GM04503 (cell line): ENCODE measurements at places on chromosomes 2 and 18.

- no peak for DNase-seq
These were observed 214.6 kb downstream of the TRIB2 start for GRCh38 chr2:12931186-12931844.

GRCh38 chr2:197011801-197012641, 85.5 kb upstream of the PGAP1 start:
- peak; percentile 7 for DNase-seq

GRCh38 chr18:45324495-45325113, 290.7 kb upstream of the SLC14A2 start:
- DNase-seq: no peak

DNA sequence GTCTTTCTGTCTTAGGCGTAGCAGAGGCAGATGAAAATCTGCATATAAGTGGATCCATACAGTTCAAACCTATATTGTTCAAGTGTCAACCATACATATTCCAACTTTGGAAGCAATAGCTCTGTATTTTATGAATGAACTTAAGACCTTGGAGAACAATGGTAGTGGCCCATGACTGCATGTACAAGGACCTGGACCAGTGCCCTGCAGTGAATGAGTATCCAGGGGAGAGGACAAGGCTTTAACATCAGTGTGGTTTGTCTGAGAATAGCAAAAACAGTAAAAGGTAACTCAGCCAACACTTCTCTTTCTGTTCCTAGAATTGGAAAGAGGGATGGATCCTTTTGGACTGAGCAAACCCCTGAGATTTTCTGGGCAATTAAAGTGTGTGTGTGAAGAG, 230.8 kb upstream of the LINC00305 start:
- DNase-seq: no peak

GRCh38 chr2:11579867-11580659, 46.2 kb downstream of the GREB1 start:
- DNase-seq: no peak

DNA sequence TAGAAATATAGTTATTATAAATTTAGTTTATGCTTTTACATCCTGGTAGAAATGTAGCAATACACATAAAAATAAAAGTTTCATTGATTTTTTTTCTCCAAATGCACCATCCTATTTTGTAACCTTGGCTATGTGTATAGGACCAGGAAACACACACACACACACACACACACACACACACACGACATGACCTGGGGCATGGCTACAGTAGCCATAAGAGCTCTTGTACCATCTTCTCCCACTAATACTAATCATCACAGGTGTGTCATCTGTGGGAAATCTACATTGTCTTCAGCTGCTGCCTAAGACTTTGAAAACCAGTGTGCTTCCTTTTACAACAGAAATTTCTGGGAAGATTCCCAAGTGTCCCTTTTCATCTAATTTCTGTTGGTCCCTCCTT, 144.3 kb downstream of the MCFD2 start:
- DNase-seq: no peak

GRCh38 chr18:22056950-22057349, 112.4 kb upstream of the GATA6 start:
- DNase-seq: no peak

DNA sequence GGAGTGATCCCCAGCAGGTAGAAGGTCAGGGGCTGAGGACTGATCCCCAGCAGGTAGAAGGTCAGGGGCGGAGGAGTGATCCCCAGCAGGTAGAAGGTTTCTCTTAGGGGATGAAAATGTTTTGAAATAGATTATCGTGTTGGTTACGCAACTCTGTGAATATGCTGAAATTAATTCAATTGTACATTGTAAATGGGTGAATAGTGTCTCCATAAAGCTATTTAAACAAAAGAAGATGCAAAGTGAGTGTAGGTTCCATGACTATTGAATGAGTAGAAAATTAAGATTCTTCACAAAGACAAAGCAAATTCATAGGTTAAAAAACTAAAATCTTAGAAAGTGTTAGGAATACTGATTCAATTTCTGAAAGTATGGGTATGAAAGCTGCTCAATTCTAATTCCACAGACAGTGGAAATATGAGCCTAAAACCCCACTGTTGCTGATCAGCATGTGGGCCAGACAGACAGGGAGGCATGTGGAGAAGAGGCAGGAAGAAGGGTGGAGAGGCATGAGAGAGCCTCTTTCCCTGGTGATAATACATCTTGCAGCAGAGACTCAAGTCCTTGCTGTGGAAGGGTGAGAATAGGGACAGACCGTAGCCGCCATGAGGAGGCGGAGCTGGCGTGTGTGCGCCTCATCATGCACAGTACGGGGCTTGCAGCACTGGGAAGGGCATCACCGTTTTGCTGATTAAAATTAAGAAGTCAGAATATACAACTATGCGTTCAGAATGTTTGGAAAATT, 85.9 kb upstream of the NFATC1 start:
- DNase-seq: no peak

DNA sequence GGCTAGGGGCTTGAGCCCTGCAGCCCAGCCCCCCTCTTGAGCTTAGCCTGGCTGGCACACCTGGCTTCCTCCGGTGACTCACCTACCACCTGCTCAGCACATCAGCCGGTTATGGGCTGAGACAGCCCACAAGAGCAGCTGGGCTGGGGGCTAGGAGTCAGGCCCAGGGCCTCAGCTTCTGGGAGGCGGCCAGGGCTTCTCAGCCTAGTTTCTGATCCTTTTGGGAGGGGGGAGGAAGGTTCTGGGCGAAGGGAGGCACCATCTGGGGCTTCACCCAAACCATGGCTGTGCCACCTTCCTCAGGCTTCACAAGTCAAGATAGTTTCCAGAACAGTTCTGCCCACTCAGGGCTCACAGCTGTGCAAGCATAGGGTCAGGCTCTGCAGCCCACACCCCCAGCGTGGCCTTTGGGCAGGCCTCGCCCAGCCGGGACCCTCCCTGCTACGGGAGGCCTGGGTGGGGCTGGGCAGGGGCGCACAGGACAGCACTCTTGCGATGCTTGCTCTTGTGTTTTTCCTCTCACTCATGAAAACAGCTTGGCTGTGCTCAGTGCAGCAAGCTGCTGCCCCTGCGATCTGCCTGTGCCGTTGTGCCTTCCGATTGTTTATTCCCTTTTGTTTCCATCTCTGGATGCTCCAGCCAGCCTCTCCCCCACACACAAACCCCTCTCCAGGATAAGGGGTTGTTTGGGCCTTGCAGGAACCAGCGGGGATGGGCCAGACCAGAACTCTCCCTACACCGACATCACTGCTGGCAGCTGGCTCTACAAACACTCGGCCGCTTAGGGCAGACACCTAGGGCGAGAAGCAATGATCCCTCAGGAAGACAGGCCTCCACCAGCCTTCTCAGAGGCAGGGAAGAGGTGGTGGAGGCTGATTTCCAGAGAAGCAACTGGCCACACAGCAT, 26.1 kb upstream of the SEMA4C start:
- DNase-seq: no peak

- no peak for DNase-seq
These were observed 40.6 kb upstream of the GCFC2 start for GRCh38 chr2:75751360-75751759.

DNA sequence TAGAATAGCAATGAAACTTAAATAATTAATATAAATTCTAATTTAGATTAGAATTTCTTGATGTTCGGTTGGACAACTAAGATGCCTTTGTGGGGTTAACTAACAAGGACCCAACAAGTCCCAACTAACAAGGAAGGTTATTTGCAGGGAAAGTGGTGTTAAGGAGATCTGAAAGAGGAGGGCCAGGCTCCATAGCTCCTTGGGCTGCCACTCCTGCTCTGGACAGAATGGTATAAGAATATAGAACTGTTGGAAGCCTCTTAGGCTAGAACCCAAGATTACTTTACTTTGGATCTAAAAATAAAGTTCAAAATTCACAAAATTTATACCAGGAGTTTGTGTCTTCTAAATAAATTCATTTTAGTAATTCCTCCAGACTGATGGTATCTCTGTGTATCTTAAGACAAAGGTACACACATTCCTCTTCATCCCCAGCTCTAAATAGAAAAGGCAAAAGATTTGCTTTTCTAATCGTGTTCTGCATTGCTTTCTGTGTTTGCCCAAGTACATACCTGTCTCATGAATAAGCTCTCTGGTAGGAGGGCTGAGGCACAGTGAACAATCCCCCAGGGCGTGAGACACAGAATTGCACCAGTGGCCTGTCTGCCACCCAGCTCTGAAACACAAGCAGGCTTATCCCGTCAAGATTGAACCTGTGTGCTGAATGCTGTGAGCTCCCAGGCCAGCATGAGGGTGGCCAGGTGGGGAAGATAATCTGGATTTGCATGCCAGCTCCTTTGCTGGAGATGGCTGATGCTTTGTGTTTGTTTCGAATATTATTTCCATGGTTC, 176.0 kb downstream of the ACKR3 start:
- DNase-seq: no peak

DNA sequence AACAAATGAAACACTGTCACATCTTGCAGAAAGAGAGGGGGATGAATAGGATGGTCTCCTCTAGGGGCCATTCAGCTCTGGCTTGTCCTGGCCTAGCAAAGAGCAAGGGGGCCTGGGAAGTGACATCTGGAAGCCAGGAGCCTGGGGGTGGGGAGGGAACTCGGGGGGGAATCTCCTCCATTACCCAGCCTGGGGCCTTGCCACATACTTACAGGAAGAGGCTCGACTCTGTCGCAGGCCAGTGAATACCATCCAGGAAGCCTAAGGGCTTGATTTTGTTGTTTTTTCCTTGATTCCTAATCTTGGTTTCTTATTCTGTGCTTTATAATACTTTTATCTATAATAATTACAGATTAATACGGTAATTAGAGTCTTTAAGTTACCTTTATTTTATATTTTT, 797.5 kb upstream of the ID2 start:
- no peak for DNase-seq

GRCh38 chr2:40251137-40251536, 200.8 kb downstream of the SLC8A1 start:
- no peak for DNase-seq

DNA sequence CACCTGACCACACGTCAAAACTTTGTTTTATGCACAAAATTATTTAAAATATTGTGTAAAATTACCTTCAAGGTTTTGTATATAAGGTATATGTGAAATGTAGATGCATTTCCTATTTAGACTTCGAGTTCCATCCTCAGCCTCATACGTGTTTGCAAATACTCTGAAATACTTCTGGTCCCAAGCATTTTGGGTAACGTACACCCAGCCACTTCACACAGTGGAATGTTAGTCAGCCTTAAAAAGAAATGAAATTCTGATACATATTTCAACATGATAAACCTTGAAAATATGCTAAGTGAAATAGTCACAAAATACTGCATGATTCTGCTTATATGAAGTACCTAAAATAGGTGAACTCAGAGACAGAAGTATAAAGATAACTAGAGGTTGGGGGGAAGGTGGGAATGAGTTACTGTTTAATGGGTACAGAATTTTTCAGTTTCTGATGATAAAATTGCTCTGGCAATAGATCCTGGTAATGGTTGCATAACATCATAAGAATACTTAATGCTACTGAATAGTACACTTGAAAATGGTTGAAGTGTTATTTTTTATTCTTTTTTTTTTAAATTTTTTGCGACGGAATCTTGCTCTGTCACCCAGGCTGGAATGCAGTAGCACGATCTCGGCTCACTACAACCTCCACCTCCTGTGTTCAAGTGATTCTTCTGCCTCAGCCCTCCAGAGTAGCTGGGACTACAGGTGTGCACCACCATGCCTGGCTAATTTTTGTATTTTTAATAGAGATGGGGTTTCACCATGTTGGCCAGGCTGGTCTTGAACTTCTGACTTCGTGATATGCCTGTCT, 24.0 kb downstream of the NOP58 start:
- no peak for DNase-seq

DNA sequence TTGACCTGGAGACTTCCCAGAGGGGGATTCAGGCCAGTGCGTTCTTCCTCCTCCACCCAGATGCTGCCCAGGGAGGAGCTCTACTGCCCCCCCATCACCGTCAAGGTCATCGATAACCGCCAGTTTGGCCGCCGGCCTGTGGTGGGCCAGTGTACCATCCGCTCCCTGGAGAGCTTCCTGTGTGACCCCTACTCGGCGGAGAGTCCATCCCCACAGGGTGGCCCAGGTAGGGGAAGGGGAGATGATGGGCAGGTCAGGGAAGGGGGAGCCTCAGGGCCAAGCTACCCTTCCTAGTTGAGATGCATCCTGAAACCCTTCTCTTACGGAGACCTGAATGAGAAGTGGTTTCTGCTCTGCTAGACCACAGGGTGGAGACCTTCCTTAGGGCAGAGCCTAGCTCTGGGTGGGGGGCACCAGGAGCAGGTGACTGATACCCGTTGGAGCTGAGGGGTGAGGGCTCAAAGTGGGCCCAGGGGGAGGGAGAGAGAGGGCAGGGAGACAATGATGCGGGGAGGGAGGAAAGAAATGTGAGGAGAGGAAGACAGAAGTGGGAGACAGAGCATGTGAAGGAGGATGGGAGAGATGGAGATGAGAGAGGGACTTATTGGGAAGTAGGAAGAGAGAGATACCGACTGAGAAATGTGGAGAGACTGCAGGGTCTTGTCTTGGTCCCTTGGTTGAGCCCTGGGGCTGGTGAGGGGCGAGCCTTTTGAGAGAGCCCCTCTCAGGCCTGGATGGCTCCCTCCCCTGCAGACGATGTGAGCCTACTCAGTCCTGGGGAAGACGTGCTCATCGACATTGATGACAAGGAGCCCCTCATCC, 159.4 kb downstream of the DYSF start:
- no peak for DNase-seq

DNA sequence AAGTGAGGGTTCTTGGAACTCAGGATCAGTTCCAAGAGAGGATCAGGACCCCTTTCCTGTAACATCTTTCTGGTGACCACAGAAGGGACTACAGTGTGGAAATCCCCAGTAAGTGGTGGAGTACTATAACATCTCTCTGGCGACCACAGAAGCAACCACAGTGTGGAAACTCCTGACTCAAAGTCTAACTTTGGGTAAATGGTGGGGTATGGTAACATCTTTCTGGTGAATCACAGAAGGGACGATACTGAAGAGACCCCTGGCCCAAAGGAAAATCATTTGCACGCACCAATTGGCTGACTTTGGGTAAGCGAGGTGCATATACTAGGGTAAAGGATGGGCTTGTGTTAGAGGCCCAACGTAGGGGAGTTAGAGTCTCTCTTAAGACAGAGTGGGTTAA, 56.3 kb upstream of the GULP1 start:
- no peak for DNase-seq

- DNase-seq: no peak
These were observed 287.2 kb downstream of the CYP26B1 start for GRCh38 chr2:71860381-71860926.

DNA sequence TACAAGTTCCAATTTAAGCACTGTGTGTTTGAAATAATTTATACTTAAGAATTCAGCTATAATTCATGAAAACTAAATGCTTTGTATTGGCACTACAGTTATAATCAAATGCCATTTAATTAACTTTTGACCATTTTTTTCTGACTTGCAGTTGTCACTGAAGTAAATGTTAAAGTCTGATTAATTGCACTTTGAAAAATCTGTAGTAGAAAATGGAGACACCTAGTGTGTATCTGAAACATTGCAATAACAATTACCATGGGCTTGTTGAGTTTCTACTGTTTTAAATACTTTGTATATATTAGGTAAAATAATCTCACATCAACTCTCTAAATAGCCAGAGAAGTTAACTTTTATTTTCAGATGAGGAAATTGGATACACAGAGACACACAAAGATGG, 458.6 kb upstream of the FSIP2 start:
- no peak for DNase-seq
